ENCODE measurements at places on chromosomes 2 and 18. TPM values are rescaled to one million over a fixed set of nuclear protein-coding genes. Genes with fewer than 3 reads are reported as not detected.

ZFAND2B gene
- 52.6 TPM for total RNA-seq

LRP1B gene
- total RNA-seq = 0.26 TPM

PDCD1 gene
- total RNA-seq = 1.5 TPM

GRCh38 chr2:29527947-29528346 is 393.4 kb downstream of the ALK start:
- DNase-seq = no peak

DNA sequence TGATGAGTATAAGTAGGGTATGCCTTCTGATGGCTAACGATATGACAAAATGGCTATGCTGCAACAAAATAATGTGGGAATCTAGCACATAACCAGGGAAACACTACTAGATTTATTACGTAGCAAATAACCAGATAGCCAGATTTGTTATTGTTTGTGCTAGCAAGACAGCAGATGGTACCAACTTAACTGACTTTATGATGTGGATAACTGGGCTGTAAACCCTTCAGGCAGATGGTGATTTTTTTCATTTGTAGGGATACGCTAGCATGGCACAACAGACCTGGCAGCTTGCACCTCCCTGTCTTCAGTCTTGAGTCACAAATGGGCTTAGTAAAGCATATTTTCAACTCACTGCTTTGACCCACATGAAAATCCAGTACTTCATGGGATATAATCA is 48.7 kb downstream of the PRELID3A start:
- no peak for DNase-seq

- DNase-seq = no peak
Measured at GRCh38 chr2:191158193-191158592, 7.4 kb upstream of the STAT4 start.

DNA sequence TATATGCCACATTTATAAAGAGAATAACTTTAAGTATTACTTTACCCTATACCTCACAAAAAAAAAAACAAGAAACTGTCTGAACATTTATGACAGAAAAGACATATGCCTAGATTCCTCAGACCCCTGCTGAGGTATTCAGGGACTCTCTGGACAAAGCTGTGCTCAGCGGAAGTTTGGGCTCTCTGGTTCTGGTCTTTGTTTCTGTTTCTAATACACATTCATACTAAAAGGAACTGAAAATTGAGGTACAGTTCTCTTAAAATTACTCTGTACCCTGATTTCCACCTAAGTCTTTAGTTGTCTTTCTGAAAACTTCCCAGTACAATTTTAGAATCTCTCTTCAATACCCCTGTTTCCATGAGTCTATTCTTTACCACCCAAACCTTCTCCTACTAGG is 160.3 kb downstream of the IKZF2 start:
- no peak for DNase-seq

GRCh38 chr2:159382447-159383028 is 96.0 kb upstream of the WDSUB1 start:
- DNase-seq = no peak

GRCh38 chr2:1478311-1479305 is 65.3 kb downstream of the TPO start:
- DNase-seq = no peak

- DNase-seq = no peak
Measured at GRCh38 chr2:213834331-213834730, 550.1 kb downstream of the SPAG16 start.

GRCh38 chr2:132473174-132473883 is 56.7 kb downstream of the GPR39 start:
- no peak for DNase-seq

Measured in mucosa of gallbladder (tissue), 1 donor.